ENCODE measurements at places on chromosomes 2 and 18. TPM values are rescaled to one million over a fixed set of nuclear protein-coding genes. Genes with fewer than 3 reads are reported as not detected.
A peak's percentile ranks its signal among the peaks of the same experiment; 100 is the strongest.

GRCh38 chr18:44626807-44627206 is 53.9 kb upstream of the SETBP1 start:
- DNase-seq: no peak

- no peak for DNase-seq
These were observed 35.2 kb downstream of the ST3GAL5 start for GRCh38 chr2:85853499-85854165.

DNA sequence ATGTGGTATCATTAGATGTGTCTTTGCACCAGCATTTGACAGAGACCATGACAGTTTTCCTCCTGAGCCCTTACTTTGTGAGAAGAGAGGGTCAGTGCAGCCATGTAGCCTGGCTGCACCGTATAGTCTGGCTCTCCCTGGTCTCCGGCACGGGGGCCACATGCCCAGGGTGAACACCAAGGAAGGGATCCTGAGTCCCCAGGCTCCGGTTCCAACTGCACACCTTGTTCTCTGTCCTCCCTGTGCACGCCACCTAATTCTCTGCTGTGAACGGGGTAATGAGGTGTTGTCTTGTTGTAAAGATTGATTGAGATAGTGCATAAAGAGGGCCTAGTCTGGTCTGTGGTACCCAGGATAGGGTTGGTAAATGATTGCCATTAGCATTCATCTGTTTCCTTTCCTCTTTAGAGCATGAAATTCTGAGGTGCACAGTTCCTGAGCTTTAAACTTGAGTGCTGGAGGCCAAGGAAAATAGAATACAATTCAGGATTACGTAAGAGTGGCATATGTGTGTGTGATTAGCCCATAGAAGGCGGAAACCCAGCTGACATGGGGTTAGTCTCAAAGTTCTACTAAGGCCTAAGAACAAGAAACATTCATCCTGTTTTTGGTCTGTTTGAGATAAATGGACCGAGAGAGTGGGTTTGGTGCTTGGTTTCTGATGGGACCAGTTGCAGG is 55.5 kb downstream of the NCK2 start:
- no peak for DNase-seq

DNA sequence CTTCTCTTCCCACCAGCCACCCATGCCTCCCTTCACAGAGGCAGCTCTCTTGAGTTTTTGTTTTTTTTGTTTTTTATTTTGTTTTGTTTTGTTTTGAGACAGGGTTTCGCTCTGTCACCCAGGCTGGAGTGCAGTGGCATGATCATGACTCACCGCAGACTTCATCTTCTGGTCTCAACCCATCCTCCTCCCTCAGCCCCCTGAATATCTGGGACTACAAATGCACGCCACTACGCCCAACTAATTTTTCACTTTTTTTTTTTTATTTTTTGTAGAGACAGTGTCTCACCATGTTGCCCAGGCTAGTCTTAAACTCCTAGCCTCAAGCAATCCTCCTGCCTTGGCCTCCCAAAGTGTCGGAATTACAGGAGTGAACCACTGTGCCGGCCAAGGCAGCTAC is 161.4 kb downstream of the TRABD2A start:
- no peak for DNase-seq

DNA sequence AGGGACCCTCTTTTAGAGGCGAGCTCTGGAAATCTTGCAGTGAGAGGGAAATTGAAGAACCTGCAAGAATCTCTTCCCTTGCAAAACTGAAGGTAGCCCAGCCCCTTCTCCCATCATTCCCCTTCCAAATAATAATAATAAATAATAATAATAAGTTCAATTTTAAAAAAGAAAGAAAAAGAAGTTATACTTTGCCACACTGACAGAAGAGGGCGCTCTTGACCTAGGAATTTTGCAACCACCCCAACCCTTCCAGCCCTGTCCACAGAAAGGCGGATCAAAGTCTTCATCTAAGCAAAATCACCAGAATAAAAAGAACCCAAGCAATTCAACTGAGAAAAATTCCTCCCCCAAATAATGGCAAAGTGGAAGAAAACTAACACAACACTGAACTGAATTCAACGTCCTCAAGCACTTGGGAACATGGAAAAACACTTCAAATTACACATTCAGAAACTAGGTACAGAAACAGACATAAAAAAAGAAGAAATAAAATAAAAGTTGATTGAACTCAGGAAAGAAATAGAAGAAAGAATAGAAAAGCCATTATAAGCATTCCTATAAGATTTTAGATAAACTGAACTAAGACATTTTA is 98.9 kb upstream of the GLS start:
- DNase-seq: peak; percentile 43

- DNase-seq: no peak
These were observed 41.7 kb downstream of the RAB3GAP1 start for GRCh38 chr2:135093670-135094330.

DNA sequence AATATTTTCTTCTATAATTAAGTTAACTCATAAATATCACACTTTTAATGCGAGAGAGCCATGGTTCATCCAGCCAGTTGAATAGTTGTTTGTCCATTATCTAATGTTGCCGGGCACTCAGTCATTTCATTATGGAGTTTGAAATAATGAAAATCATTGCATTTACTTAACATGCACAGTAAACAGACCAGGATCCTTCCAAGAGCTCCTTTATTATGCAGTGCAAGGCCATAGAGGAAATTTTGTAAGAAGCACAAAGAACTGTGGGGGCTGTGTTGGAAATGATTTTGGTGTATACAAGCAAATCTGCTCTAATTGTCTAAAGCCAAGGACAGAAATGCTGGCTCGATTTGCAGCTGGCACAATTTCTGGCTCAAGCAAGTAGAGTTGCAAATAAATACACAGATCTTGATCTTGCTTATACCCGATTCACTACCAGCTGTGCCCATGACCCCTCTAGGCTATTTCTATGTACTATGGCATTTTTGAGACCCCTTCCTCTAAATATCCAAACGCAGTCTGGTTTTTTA is 400.3 kb upstream of the HNRNPA3 start:
- no peak for DNase-seq

DNA sequence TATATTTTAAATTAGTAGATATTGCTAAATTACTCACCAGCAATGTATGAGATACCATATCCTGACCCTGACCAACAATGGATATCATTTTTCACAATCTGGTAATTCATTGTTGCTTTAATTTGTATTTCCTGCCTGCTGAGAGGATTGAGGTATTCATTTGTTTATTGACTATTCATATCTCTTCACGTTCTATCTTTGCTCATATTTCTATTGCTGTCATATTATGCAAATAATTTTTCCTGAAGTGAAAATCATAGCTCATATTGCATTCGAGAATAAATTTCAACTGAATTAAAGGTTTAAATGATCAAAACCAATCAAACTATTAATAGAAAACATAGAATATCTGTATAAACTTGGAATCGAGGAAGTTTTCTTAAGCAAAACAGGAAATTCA is 31.0 kb downstream of the INO80D start:
- no peak for DNase-seq

- no peak for DNase-seq
These were observed 1091.8 kb upstream of the NXPH2 start for GRCh38 chr2:139872032-139872431.

- no peak for DNase-seq
These were observed 296.6 kb upstream of the RGPD4 start for GRCh38 chr2:107530046-107530445.

GRCh38 chr2:119062179-119062578 is 96.4 kb downstream of the C1QL2 start:
- no peak for DNase-seq

DNA sequence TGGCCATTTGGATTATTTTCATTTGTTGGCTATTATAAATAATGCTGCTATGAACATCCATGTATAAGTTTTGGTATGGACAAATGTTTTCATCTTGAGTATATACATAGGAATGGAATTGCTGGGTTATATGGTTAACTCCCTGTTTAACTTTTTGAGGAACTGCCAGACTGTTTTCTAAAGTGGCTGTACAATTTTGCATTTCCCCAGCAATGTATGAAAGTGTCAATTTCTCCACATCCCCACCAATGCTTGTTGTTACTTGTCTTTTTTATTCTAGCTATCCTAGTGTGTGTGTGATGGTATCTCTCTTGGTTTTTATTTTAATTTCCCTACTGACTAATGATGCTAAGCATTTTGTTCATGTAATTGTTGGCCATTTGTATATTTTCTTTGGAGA is 90.6 kb upstream of the CYP26B1 start:
- no peak for DNase-seq

The PSMA8 gene
- total RNA-seq: not detected

The LRP2 gene
- total RNA-seq: 20.0 TPM

The GAREM1 gene
- total RNA-seq: 14.0 TPM

The SLC5A7 gene
- not detected for total RNA-seq

Measured in upper lobe of left lung (tissue), 6 donors.